ENCODE measurements at places on chromosomes 12 and 14.

GRCh38 chr12:40622246-40622838 lies 69.9 kb upstream of the CNTN1 start:
- H3K36me3 ChIP-seq: no peaks in the 10 kb centered on the region
- H3K27ac ChIP-seq: no peak overlapping the region
- H3K27me3 ChIP-seq: no peaks in the 10 kb centered on the region
- no peak overlapping the region for H3K4me3 ChIP-seq
- DNase-seq: peak; percentile 48
- no peaks in the 10 kb centered on the region for H3K4me1 ChIP-seq

GRCh38 chr14:71338153-71338552 lies 430.9 kb downstream of the PCNX1 start:
- H3K27ac ChIP-seq: no peak overlapping the region
- H3K4me3 ChIP-seq: no peak overlapping the region
- H3K4me1 ChIP-seq: peaks cover 14% of the 10 kb centered on the region
- no peak for DNase-seq
- H3K27me3 ChIP-seq: no peaks in the 10 kb centered on the region

- no peaks in the 10 kb centered on the region for H3K27me3 ChIP-seq
- no peak overlapping the region for H3K4me3 ChIP-seq
- DNase-seq: no peak
- no peak overlapping the region for H3K27ac ChIP-seq
These were observed 14.1 kb downstream of the CLEC7A start for GRCh38 chr12:10115890-10116289.

DNA sequence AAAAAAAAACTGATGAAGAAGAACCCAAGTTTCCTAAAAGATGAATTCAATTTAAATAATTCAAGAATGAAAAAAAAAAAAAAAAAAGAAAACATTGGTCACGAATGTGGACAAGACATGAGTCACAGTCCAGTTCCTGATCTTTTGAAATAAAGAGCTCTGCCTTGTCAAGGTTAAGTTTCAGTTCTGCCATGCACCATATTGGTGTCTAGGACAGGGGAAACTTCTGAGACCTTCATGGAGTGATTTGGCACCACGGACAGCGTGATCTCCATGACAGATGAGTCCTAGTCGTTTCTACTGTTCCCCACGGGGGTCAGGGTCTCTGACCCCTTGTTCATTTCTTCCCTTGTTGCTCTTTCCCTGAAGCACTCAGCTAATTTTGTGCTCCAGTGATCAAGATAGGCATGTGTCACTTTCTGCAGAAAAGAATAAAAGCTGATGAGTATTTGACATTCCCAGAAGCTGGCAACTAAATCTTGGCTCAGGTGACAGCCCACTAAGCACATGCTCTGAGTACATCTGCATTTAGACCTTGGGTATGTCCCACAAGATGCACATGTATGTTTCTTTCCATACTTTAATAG lies 1159.7 kb downstream of the BCL11B start:
- H3K27ac ChIP-seq: no peak overlapping the region
- DNase-seq: no peak
- H3K36me3 ChIP-seq: no peaks in the 10 kb centered on the region
- no peaks in the 10 kb centered on the region for H3K4me1 ChIP-seq

DNA sequence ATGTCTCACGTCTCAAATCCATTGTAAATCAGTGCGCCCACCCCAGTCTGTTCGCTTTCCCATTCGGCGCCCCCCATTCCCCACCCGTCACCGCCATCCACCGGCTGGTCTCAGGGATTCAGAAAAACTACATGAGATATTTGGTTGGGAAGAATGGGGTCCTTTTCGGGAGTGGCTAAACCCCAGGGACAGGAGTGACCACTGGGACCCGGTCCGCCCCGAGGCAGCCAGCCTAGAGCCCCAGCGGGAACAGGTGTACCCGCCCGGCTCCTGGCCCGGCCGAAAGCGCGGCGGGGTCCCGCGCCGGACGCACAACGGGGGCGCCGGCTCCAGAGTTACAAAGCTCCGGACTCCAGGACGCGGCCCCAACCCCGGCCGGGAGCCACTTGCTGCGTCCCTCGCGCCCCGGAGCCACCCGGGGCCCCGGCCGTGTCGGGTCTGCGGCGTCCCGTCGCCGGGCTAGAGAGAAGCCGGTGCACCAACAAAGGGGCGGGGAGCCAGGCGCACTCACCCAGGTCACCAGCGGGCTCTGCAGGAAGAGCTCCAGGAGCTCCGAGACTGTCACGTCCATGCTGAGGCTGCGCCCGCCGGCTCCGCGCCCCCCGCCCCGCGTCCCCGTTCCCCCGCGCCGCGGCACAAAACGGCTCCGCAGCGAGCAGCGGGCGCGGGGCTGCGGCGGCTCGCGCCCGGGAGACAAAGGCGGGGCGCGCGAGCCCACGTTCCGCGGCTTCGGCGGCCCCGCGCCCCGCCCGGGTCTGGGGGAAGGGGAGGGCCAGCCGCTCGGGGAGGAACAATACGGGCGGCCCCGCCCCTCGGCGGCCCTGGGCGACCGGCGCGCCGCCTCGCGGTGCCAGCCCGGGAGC lies at the start of gene CCDC88C:
Gene CCDC88C (minus strand): TSS at position 701 of the 863 bp plus-strand sequence. CDS start 130 bp downstream, at position 571.
- DNase-seq: peak; percentile 85
- H3K4me1 ChIP-seq: peaks cover 41% of the 10 kb centered on the region
- H3K4me3 ChIP-seq: peak within 1 kb of the TSS; percentile 79
- H3K27ac ChIP-seq: peak within 1 kb of the TSS; percentile 76
- no peaks in the 10 kb centered on the region for H3K36me3 ChIP-seq
